ENCODE measurements at places on chromosomes 7 and 10. TPM values are rescaled to one million over a fixed set of nuclear protein-coding genes. Genes with fewer than 3 reads are reported as not detected.

DNA sequence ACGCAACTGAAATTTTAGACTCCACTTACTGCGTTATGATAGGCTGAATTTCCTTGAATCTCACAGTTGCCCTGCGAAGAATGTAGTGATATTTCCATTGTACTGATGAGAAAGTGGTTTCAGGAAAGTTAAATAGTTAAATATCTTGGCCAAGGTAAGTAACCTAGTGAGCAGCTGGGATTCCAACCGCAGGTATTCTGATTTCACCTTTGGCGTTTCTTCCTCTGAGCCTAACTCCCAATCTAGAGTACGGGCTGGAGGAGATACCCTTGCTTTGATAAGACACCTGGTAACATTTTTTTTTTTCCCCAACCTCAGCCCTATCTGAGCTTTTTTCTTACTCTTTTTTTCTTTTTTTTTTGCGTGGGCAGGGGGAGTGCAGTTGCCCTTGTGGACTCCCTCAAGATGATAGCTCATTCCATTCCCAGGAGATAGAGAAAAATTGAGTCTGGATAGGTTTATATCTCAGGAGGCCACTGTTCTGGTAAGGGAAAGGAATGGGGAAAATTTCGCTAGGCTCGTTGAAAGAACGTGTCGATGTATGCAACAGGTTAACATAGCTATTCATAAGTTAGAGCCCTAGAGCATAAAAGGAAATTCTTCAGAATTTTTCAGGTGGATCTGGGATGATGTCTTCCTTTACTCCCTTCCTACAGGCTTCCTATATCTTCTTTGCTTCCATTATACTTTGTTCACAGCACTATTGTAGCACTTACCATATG, 3.1 kb upstream of the TAS2R38 start:
- no peaks in the 10 kb centered on the region for H3K4me1 ChIP-seq
- no peaks in the 10 kb centered on the region for H3K27me3 ChIP-seq
- DNase-seq, result no peak
- H3K4me3 ChIP-seq, result no peak overlapping the region
- H3K36me3 ChIP-seq, result no peaks in the 10 kb centered on the region

DNA sequence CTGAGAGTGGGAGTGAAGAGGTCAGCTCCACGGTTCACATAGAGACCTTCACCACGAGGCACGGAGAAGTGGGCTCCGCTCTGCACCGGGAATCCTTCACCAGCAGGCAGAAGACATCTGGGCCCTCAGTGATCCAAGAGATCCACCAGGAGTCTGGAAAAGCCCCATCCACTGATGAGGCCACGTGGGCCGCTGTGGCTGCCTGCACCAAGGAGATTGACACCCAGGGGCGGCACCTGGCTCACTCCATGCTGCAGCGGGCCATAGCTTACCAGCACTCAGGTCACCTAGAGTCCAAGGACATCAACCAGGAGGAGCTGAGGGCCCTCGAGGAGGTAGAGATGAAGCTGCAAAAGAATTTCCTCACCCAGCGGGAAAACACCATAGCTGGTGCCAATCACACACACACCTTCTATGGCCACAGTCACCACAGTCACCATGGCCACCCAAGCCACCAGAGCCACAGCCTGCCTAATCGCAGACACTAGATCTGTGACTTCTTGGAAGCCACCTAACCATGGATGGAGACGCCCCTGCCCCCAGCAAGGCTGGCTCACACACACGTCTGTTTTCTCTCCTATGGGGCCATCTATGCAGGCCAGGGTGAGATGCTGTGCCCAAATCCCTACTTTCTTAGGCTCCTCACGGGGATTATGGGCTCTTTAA, 694 bp downstream of the C10orf62 start:
- H3K36me3 ChIP-seq, result no peaks in the 10 kb centered on the region
- H3K27ac ChIP-seq, result no peak overlapping the region
- H3K27me3 ChIP-seq, result no peaks in the 10 kb centered on the region
- DNase-seq, result no peak

The ASAH2B gene
- 0.74 TPM for total RNA-seq

DNA sequence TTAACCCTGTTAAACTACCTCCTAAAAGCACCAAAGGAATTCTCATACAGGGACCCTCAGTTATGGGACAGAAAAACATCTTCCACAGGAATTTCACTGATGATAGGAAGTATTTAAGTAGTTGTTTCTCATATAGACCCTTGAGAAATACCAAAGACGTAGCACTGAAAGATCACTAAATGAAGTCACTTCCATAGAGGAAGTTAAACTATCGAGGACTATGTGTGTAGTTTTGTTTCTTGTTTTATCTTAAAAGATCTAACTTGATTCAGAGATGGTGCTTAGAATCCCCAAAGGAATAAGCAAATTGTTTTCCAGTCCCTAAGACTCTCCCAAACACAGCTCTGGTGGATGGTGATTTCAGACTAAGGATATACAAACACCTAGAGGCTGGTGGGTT, 94.8 kb upstream of the AFAP1L2 start:
- peak overlapping the region; percentile 43 for H3K27ac ChIP-seq
- peaks cover 4% of the 10 kb centered on the region for H3K36me3 ChIP-seq
- no peaks in the 10 kb centered on the region for H3K27me3 ChIP-seq
- DNase-seq, result no peak
- H3K4me1 ChIP-seq, result peaks cover 25% of the 10 kb centered on the region

The C10orf67 gene
- not detected for total RNA-seq

GRCh38 chr10:25666276-25666675, 267.8 kb upstream of the MYO3A start:
- H3K4me1 ChIP-seq, result no peaks in the 10 kb centered on the region
- H3K36me3 ChIP-seq, result no peaks in the 10 kb centered on the region
- no peak for DNase-seq
- no peak overlapping the region for H3K27ac ChIP-seq

GRCh38 chr7:117424090-117424829, 3.0 kb downstream of the ASZ1 start:
- no peaks in the 10 kb centered on the region for H3K36me3 ChIP-seq
- DNase-seq, result no peak
- H3K4me3 ChIP-seq, result no peak overlapping the region
- no peaks in the 10 kb centered on the region for H3K27me3 ChIP-seq
- H3K27ac ChIP-seq, result no peak overlapping the region
- no peaks in the 10 kb centered on the region for H3K4me1 ChIP-seq

All from vagina (tissue), 2 donors.